ENCODE measurements at places on chromosomes 12 and 14. TPM values are rescaled to one million over a fixed set of nuclear protein-coding genes. Genes with fewer than 3 reads are reported as not detected.

Gene DTX1
- total RNA-seq, result 75.3 TPM

Gene ETFBKMT
- total RNA-seq, result 2.0 TPM

Gene PTPRQ
- total RNA-seq, result not detected

Gene OTX2
- not detected for total RNA-seq

Gene GSC
- total RNA-seq, result not detected

- H3K27ac ChIP-seq, result peak overlapping the region; percentile 72
- H3K4me3 ChIP-seq, result peak overlapping the region; percentile 30
- H3K36me3 ChIP-seq, result no peaks in the 10 kb centered on the region
Observed at GRCh38 chr12:12736759-12737676, 19.9 kb downstream of the CDKN1B start.

- peaks cover 45% of the 10 kb centered on the region for H3K27me3 ChIP-seq
- no peak overlapping the region for H3K27ac ChIP-seq
- peaks cover 50% of the 10 kb centered on the region for H3K4me1 ChIP-seq
Observed at GRCh38 chr14:52313462-52313861, 650 bp upstream of the PTGER2 start.

DNA sequence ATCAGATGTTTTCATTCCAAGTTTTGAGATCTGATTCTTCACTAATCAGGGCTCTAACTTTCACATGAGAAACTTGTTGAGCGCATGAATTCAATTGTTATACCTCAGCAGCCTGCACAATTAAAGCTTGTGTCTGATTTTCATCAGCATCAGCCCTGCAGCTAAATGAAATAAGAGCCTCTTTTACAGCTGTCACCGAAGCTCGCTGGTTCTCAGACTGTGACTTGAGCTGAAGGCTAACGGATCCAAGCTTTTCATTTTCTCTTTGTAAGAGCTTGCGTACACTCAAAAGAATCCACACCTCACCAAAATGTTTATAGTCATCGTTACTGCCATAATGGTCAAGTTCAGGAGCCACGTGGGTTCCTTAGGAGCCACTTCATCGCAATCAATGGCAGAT, 65.5 kb upstream of the BEGAIN start:
- no peaks in the 10 kb centered on the region for H3K36me3 ChIP-seq
- no peak overlapping the region for H3K27ac ChIP-seq
- H3K27me3 ChIP-seq, result peaks cover 14% of the 10 kb centered on the region
- DNase-seq, result no peak
- H3K4me1 ChIP-seq, result peaks cover 8% of the 10 kb centered on the region

GRCh38 chr12:50720501-50720900, 43.4 kb upstream of the ATF1 start:
- peaks cover 79% of the 10 kb centered on the region for H3K36me3 ChIP-seq
- peaks cover 13% of the 10 kb centered on the region for H3K4me1 ChIP-seq
- DNase-seq, result no peak
- no peak overlapping the region for H3K27ac ChIP-seq
- no peaks in the 10 kb centered on the region for H3K27me3 ChIP-seq

GRCh38 chr12:66697404-66697803, 18.5 kb upstream of the GRIP1 start:
- peaks cover 26% of the 10 kb centered on the region for H3K27me3 ChIP-seq
- H3K27ac ChIP-seq, result no peak overlapping the region
- DNase-seq, result no peak
- H3K36me3 ChIP-seq, result no peaks in the 10 kb centered on the region
- peaks cover 8% of the 10 kb centered on the region for H3K4me1 ChIP-seq

- no peak for DNase-seq
- peaks cover 2% of the 10 kb centered on the region for H3K36me3 ChIP-seq
- peaks cover 21% of the 10 kb centered on the region for H3K4me1 ChIP-seq
- no peak overlapping the region for H3K27ac ChIP-seq
- H3K4me3 ChIP-seq, result peak overlapping the region; percentile 86
Observed at GRCh38 chr12:71440345-71440762, 756 bp downstream of the LGR5 start.

DNA sequence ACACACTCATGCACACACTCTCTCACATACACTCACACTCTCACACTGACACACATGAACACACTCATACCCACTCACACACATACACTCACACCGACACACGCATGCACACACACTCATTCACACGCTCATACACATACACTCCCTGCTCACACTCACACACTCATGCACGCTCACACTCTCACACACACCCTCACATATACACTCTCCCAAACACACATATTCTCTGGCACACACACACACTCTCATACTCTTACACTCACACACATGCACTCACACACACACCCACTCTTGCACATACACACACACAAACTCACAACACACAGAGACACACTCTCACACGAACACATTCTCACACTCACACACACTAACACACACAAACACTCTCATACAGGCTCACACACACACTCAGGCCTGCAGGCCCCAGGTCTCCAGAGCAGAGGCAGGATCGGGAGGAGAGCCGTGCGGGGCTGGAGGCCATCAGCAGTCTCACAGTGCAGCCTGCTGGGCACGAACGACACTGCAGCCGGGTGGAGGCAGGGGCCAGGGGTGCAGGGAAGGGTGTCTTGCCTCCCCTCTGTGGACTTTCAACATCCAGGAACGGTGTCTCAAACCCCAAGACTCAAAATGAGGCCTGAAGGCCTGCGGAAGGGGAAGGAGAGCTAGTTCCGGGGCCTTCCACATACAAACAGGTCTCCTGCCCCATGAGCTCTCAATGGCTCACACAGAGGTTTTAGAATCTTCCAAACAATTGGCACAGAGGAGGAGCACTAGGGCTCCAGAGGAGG, 148.7 kb downstream of the ANO2 start:
- H3K27ac ChIP-seq, result no peak overlapping the region
- H3K27me3 ChIP-seq, result peaks cover 7% of the 10 kb centered on the region
- H3K36me3 ChIP-seq, result no peaks in the 10 kb centered on the region
- no peak for DNase-seq
- H3K4me1 ChIP-seq, result no peaks in the 10 kb centered on the region

GRCh38 chr12:67276421-67276820, 7.3 kb downstream of the CAND1 start:
- peaks cover 33% of the 10 kb centered on the region for H3K36me3 ChIP-seq
- peaks cover 74% of the 10 kb centered on the region for H3K4me1 ChIP-seq
- H3K27me3 ChIP-seq, result no peaks in the 10 kb centered on the region
- H3K4me3 ChIP-seq, result no peak overlapping the region
- DNase-seq, result no peak

GRCh38 chr12:128365651-128366231, 98.8 kb downstream of the TMEM132C start:
- H3K4me3 ChIP-seq, result no peak overlapping the region
- H3K36me3 ChIP-seq, result no peaks in the 10 kb centered on the region
- peaks cover 10% of the 10 kb centered on the region for H3K27me3 ChIP-seq
- no peak overlapping the region for H3K27ac ChIP-seq

DNA sequence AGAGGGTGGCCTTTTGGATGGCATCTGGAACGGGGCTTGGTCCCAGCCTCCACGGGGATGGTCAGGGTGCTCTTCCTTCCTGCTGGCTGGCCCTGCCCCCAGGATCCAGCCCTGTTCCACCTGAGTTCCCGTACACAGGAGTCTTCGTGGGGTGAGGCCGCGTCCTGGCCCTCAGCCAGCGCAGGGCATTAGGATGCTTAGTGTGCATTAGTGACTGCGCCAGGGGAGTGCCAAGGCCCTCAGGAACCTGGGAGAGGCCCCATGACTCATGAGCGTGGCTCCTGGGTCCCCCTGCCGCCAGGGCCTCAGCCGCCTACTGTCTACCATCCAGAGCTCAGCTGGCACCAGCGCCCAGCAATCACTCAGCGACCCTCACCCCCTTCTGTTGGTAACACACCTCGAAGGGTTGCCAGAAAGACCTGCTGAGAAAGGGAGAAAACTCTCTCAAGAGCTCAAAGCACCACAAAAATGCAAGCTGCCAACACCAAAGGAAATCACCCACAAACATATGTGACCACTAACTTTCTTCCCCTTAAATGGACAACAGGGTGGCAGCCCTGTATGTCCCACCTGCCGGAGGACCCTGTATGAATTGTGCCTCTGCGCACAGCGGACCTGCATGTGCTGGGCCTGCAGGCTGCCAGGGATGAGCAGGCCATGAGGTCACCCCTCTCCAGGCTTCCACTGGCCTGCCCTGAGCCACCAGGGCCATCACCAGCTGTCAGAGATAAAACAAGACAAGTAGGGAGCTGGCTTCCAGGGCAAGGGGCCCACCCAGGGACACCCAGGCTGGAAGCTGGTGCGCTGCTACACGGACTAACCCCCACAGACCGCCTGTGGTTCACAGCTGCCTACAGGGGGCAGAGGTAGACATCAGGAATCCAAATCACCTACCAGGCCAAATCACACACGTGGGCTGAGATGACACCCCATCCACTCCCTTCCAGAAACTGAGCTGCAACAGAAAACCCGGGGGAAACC, 28.7 kb downstream of the CCDC85C start:
- DNase-seq, result no peak
- no peaks in the 10 kb centered on the region for H3K27me3 ChIP-seq
- no peaks in the 10 kb centered on the region for H3K36me3 ChIP-seq
- H3K4me3 ChIP-seq, result no peak overlapping the region

Data from activated B cell treated with CpG ODN at 0.5 μM for 24 hours (primary cell).